Stimulated activated CD4-positive, alpha-beta T cell treated with anti-CD3 and anti-CD28 coated beads, Interleukin-1b, Interleukin-23, amount 100 ng/mL, for 4 hours (primary cell): ENCODE measurements at places on chromosomes 12 and 14.

DNA sequence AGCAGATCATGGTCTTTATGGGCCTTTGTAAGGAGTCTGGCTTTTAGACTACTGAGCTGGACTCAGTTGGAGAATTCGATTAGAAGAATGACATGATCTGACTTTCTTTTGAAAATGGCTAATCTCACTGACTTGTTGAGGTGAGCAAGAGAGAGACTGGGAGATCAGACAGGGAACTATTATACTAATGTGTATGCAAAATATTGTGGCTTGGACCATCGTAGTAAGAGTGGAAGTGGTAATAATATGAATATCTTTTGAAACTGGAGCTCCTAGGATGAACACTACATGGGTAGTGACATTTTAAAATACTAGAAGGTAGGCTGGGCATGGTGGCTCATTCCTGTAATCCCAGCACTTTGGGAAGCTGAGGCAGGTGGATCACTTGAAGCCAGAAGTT, 56.2 kb upstream of the CCT2 start:
- DNase-seq, result no peak

- DNase-seq, result no peak
Measured at GRCh38 chr12:27096420-27096819, 14.0 kb upstream of the C12orf71 start.

DNA sequence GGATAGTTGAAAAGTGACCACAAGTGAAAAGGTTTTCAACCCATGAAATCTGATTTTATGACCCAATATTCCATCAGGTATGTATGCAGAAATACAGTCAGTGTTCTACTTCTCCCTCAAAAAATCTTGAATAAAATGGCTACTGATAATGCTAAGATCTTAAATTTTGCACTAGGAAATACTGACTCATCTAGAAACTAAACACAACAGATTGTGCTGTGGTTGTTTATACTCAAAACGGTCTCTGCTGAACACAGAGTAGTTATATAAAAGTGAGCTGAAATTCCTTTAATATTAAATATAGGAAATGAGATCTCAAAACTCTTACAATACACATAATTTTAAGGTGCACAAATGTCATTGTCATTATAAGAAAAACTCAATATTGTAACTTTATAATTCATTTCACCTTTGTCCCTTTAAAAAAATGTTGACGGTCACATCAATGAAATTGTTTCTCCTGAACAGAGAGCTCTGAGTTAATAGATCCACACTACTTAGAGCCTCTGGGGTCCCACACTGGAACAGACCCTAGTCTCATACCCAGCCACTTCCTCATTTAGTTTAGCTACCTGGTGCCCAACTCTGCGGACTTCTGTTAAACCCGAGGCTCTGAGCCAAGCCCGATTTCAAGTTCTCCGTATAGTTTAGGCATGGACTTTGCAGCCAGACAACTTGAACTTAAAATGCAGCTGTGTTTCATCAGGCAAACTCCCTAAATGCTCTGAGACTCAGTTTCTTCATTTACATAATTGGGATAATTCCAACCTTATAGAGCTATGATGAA, 9.3 kb downstream of the COCH start:
- DNase-seq, result no peak

GRCh38 chr14:55303125-55303499, 31.9 kb downstream of the FBXO34 start:
- DNase-seq, result no peak

GRCh38 chr12:63353559-63353958, 202.6 kb upstream of the AVPR1A start:
- no peak for DNase-seq

- DNase-seq, result no peak
Measured at GRCh38 chr14:58315606-58316005, 17.3 kb downstream of the ARID4A start.

DNA sequence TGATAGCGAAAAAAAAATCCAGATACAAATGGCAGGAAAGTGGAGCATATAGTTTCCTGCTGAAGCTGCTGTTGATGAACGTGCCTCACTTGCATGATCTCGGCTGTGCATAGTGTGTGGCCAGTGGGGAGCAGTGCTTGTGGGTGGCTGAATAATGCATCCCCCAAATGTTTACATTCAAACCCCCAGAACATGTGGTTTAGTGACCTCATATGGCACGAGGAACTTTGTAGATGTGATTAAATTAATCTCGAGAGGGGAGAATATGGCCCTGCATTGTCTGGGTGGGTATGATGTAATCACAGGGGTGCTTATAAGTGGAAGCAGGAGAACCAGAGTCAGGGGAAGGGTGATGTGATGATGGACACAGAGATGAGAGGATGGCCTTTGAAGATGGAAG, 425.0 kb downstream of the TMEM121 start:
- DNase-seq, result no peak
